ENCODE measurements at places on chromosomes 5 and 9.

DNA sequence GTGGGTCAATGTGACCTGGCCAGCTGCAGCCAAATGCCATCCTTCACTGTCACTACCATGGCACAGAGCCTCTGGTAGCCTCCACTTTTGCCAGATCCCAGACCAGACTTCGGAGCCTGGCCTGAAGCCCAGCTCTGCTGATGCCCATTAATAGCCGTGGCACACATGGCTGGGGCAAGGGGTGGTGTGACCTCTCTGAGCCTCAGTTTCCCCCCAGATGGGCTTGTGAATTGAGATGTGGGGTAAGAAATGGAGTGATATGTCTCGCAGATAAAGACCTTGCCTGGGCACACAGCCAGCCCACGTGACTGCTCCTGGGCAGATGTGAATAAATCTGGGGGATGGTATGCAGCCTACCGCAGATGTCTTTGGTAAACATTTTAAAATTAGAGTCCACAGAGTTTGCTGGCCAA, 13.9 kb downstream of the SUSD3 start:
- DNase-seq, result no peak

GRCh38 chr9:98995059-98995671, 51.5 kb downstream of the COL15A1 start:
- DNase-seq, result no peak

DNA sequence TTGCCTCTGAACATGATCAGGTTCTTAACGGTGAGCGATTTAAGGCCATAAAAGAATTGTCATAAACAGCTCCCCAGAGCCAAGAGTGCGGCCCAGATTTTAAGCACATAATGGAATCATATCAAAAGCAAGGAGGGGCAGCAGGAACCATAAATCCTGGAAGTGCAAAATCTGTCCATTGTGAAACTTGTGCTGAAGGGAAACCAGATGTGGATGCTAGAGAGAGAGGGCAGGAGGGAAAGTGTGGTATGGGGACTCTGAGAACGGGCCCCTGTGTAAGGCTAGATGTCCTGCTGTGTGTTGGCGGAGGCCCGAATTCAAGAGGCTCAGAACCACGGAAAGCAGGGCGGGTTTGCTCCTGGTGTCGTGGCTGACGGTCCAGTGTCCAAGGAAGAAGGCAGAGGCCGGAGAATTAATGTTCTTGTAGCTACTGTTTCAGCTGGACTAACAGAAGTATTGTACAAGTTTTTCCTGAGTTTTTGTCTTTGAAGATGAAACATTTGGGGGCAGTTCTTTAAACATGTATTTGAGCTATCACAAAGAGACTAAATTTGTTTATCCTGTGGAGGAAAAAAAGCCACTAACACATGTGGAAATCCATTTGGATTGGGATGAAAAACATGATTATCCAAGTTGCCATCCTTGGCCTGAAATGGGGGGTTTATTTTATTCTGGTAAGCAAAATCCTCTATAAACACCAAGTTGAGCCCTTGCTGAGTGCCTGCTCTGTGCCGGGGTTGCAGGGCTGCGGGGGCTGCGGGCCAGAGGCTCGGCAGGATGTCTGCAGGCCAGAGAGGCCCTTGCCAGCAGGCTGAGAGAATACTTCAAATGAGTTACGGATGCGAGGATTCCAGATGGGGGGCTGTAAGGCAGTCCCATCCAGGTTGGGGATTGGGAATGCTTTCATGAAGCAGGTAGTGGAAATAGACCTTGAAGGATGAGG, 9.2 kb upstream of the CXCL14 start:
- no peak for DNase-seq

- DNase-seq, result no peak
These were observed 75.1 kb downstream of the GABRB2 start for GRCh38 chr5:161471211-161471950.

DNA sequence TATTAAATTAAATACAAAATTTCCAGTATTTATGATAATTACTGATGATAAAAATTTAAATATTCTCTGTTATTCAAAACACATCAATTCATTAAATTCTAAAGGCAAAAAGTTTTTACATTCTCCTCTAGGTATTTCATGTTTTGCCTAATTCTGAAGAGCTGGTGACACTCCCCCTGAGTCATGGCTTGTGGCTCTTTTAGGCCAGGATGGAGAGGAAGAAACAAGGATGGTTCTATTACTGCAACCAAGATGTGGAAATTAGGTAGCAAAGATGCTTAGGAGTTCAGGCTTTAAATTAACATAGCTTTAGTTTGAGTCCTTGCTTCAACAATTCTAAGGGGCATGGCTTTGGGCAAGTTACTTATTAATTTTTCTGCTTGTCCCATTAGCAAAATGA, 1295.8 kb downstream of the EFNA5 start:
- no peak for DNase-seq

DNA sequence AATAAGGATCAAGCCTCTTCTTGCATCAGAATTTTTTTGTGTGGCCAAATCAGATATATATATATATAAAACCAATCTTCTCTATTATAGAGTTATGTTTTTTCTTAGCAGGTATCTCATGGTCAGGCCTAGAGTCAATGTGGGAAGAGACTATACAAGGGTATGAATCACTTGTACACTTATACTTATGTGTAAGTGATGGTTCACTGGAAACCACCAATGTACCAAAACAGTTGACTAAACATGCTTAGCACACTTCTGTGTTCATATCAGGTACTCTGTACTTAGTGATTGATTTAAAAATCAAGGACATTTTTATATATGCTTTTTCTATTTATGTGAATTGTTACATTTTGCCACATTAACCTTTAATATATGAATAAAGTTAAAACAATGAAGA, 92.6 kb downstream of the CWC27 start:
- no peak for DNase-seq

DNA sequence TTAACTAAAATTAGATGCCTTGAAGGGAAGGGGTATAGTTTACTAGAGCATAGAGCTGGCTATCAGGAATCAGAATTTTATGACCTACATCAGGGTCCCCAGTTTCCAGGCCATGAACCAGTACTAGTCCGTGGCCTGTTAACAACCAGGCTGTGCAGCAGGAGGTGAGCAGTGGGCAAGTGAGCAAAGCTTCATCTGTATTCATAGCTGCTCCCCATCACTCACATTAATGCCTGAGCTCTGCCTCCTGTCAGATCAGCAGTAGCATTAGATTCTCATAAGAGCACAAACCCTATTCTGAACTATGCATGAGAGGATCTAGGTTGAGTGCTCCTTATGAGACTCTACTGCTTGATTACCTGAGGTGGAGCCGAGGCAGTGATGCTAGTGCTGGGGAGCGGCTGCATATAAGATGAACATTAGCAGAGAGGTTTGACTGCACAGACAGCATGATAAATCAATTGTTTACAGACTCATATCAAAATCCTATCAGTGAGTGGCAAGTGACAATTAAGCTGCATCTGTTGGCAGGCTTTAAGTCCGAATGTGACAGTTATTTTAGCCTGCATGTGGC, 44.6 kb downstream of the TAF11L14 start:
- DNase-seq, result no peak

GRCh38 chr9:131668057-131668438, 71.8 kb downstream of the RAPGEF1 start:
- DNase-seq, result no peak

- no peak for DNase-seq
These were observed 28.6 kb downstream of the GPRIN1 start for GRCh38 chr5:176581361-176581760.

- no peak for DNase-seq
These were observed 55.8 kb downstream of the ASS1 start for GRCh38 chr9:130500340-130501180.

DNA sequence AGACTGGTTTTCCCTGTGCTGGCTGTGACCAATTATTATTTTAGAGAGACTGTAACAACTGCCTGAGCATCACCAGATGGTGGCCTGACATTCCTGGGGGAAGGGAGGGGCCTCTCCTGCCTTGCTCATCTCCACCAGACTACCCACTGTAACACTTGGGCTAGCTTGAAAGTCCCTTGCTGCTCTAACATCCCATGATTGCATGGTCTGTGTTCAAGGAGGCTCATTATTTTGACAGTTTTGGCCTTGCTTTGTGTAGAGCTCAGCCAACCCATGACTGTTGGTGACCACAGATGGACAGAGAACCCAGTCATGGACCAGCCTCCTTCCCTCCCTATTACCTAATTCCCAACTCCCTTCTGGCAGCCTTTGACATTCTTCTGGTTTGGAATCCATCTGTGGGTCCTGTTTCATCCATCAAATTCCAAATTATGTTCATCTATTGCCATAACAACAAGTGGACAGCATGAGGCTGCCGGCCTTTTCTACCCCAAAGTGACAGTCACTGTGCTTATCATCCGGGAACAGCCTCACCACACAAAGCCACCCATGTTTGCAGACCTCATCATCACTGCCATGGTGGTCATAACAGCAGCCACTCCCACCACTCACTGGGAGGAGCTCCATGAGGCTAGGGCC, 49.0 kb upstream of the ICE1 start:
- peak; percentile 8 for DNase-seq

DNA sequence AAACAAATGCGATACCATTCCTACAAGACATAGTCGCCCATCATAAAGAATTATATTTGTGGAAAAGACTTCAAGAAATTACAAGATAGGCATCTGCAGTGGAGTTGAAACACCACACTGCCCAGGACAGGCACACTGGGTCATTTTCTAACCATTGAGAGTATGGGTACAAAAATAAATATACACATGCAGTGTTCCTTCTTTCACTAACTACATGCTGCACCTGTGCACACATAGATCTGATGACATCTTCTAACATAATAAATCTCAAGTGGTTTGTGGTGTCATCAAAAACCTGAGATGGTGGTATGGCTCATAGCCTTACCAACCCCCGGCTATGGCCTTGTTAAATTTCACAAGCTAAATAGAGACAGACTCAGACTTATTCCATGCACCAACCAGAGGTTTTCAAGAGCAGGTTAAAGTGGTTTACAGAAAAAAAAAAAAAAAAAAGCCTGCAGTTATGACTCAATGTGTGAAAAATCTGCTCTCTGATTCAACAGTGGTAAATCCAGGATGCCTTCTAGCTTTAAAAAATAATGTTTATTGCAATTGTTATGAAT, 12.4 kb upstream of the NFIB start:
- no peak for DNase-seq

GRCh38 chr5:173848986-173849596, 39.1 kb upstream of the CPEB4 start:
- DNase-seq, result no peak

GRCh38 chr9:34654323-34655051, 2.5 kb downstream of the IL11RA start:
- DNase-seq, result no peak

DNA sequence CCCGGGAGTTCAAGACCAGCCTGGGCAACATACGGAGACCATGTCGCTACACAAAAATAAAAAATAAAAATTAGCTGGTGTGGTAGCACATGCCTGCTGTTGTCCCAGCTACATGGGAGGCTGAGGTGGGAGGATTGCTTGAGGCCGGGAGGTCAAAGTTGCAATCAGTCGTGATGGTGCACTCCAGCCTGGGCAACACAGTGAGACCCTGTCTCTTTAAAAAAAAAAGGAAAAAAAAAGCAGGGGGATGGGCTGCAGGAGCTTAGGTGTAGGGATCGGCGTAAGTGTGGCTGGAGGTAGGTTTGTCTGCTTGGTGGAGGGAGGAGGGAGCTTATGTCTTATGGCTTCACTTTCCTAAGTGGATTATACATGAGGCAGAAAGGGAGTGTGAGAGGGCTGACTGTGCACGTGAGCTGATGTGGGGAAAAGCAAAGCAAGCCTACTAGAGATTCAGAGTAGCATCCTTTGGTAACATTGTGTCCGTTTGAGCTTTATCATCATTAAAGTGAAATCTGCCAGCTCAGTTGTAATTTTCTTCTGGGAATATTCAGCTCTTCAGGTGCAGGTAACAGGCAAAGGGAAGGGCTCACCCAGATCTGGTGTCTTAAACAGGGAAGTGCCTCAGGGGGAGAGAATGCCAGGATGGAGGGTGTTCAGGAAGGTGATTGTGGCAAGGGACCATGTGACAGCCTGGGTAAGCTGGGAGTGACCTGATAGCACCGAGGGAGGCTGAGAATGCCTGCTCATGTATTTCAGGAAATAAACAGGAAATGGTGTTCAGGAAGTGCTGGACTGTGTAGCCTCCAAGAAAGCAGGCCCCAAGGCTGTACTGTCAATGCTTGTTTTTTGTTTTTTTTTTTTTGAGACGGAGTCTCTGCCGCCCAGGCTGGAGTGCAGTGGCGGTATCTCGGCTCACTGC, 17.6 kb upstream of the SETX start:
- DNase-seq, result peak; percentile 72

GRCh38 chr9:136019041-136019680, 58.0 kb upstream of the UBAC1 start:
- DNase-seq, result no peak

GRCh38 chr9:76904661-76905457, 1.1 kb downstream of the PRUNE2 start:
- DNase-seq, result no peak

GRCh38 chr9:76605321-76605900, 146.4 kb downstream of the GCNT1 start:
- no peak for DNase-seq

GRCh38 chr5:4553978-4554377, 586.2 kb upstream of the ADAMTS16 start:
- no peak for DNase-seq

- no peak for DNase-seq
These were observed 50.8 kb downstream of the ALDH7A1 start for GRCh38 chr5:126544087-126544740.

DNA sequence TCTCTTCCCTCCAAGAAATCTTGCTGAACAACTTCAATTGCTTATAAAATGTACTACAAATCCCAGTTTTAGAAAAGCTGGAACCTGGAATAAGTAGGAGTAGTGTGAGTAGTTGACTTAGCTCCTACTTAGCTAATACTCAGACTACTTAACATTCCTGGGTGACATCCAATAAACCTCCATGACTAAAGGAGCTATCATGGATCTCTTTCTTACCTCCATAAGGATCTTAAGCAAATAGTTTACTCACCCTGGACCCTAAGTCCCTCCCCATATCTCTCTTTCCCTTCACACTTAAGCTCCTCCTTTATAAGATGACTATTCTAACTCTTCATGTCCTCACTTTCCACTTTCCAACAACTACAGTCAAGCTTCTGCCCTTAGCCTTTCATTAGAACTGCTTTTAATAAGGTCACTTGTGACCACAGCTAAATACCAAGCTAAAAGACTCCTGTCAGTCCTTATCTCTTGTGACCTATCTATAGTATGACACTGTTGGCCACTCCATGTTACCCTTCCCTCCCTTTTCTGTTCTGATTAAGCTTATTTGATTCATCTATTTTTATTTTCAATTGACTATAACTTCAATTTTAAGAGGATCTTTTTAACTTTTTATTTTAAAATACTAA, 194.9 kb downstream of the RFX3 start:
- no peak for DNase-seq

- DNase-seq, result no peak
These were observed 80.8 kb upstream of the ARAP3 start for GRCh38 chr5:141762790-141763368.

DNA sequence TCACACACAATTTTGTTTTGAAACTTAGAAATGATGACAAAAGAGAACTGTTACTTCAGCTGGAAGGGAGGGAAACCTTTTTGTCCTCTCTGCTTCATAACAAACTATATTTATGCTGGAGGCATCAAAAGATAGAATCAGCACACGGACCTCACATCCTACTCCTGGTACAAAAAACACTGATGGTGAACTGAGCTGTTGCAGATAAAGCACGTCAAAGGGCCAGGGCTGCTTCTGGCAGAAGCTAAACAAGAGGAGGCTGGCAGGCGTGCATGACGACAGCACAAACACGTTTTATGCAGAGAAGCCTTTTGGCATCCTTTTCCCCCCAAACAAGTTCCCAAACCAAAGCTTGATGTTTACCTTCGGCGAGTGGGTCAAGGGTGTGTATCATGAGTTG, 169.6 kb downstream of the SLC24A2 start:
- no peak for DNase-seq
